T-helper 2 cell (primary cell): ENCODE measurements at places on chromosomes 16 and 17.
A peak's percentile ranks its signal among the peaks of the same experiment; 100 is the strongest.

DNA sequence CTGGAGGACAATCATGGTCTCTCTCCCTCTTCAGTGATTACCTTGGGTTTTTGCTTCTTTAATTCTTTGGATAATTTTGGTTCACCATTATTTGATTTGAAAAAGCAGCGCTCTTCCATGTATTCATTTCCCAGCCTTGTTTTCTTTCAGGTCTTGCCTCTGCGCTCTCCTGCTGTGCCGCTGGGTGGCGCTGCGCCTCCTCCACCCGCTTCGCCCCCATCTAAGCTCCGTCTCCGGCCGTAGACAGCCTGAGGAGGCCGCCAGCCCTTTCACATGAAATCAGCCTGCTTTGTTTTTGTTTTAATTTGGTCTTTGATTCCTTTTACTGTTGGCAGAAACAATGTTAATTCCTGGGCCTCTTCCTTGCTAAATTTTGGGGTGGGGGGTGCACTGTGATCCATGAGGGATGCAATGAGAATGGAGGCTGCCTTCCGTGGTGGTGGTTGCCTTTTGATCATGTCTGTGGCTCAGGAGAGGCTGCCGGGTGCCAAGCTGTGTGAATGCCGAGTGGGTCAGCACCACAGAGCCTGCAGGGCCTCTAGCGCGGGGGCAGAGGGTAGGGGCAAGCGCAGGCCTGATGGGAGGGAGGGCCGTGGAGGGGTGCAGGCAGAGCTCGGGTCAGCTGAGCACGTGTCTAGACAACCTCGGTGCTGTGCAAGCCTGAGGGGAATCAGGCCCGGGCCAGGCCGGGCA, 64.1 kb downstream of the PLD6 start:
- peak; percentile 47 for DNase-seq

- DNase-seq, result peak; percentile 94
Observed at GRCh38 chr16:3099732-3100499, 822 bp upstream of the ZSCAN10 start.

- no peak for DNase-seq
Observed at GRCh38 chr16:79339863-79340262, 260.7 kb downstream of the MAF start.

- no peak for DNase-seq
Observed at GRCh38 chr16:56715126-56715525, 14.8 kb upstream of the NUP93 start.

GRCh38 chr17:50364715-50365114, 8.3 kb downstream of the MRPL27 start:
- no peak for DNase-seq

DNA sequence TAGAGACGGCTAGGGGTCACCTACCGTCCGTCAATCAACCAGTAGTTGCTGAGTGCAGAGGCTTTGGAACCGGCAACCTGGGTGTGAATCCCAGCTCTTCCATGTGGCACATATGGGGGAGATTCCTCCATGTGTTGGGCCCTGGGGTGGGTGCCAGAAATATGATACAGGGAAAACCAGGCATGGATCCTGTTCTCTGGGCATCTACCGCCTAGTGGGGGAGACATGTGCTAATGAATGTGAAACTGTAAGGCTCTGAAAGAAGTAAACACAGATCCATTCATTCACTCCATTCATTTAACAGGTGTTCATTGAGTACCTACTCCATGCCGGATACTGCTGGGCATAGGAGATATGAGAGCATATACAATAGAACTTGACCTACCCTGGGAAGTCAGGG, 39.5 kb upstream of the SDK2 start:
- no peak for DNase-seq
